ENCODE measurements at places on chromosomes 12 and 14. TPM values are rescaled to one million over a fixed set of nuclear protein-coding genes. Genes with fewer than 3 reads are reported as not detected.

Gene FERMT2
- 82.3 TPM for total RNA-seq

Gene ERO1A
- 67.3 TPM for total RNA-seq

- DNase-seq = no peak
These were observed 72.4 kb downstream of the FLRT2 start for GRCh38 chr14:85602345-85602744.

DNA sequence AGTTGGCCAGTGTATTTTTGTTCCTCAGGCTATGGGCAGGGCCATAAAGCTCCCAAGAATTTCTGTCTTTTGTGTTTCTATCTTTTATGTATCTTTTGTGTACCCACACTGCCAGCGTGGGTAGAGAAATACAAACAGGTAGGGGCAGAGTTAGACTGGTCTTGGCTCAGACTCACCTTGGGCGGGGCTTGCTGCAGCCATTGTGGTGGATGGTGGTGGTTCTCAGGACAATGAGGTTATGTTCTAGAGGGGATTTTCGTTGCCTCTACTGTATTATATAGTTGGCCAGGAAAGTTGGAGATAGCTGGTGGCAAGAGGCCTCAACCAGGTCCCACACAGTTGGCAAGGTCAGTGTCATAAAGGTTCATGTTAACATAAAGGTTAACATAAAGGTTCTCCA is 977.5 kb upstream of the LRFN5 start:
- DNase-seq = no peak

DNA sequence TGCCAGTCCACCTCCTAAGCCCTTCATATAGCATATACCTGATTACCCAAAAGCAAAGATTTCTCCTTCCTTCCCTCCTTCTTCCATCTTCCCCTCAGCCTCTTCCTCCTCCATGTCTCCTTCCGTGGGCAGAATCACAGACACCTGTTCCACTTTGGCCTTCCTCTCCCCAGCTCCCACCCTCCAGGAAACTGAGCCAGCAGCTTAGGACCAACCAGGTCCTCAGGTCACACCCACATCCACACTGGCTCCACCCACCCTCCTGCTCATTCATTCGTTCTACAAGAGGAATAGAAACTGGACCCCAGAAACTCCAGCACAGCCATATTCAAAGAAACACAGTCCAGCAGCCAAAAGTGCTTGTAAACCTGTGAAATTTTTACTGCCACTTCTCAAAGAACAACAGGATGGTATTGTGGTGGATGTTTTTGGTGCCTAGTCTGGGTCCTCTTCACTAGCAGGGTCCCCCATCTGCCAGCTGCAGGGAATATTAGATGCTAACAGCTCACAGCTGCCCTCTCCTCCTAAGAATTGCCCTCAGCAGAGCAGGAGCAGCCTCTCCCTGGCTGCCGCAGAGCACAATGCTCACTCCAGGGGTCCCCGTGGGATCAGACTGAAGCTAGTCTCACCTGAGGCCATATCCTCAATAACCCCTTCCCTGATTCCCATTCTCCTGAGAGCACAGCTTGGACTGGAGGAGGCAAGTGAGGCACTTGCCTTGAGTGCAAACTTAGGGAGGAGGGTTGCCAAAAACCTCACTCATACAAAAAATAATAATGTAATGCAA is 18.4 kb downstream of the CMKLR1 start:
- DNase-seq = no peak

GRCh38 chr14:90785876-90786450 is 30.3 kb downstream of the TTC7B start:
- peak; percentile 28 for DNase-seq

GRCh38 chr14:105938055-105938863 is 411.9 kb downstream of the TMEM121 start:
- DNase-seq = peak; percentile 25

GRCh38 chr12:126219139-126219538 is 1153.9 kb downstream of the AACS start:
- no peak for DNase-seq

DNA sequence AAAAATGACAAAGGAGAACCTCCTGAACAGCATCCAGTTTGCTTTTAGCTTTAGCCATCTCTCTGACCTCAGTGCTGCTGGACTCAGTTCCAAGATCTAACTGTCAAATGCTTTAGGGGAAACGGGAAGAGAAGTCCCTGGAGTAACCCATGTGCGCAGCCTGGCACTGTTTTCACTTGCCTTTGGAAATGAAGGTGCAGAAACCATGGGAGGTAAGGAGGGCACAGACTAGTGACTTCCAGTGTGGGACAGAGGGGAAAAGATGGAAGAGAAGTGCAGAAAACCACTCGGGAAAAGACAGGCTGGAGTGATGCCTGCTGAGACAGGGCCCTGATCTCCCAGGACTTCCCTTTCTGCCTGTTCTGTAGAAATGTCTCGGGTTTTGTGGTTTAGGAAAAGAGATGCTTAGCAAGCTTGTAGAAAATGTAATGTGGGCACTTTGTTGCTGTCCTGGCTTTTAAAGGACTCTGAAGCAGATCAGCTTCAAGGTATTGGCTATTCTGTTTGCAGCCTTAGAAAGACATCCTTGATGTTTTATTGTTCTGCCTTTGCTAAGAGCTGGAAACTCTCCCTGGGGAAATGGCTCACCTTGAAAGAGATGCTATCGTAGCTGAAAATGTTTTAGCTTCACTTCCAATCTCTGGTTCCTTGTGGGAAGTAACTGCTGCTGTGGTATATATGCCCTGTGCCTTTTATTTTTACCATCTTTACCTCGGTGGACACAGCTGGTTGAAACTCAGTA is 124.6 kb upstream of the HIF1A start:
- no peak for DNase-seq

DNA sequence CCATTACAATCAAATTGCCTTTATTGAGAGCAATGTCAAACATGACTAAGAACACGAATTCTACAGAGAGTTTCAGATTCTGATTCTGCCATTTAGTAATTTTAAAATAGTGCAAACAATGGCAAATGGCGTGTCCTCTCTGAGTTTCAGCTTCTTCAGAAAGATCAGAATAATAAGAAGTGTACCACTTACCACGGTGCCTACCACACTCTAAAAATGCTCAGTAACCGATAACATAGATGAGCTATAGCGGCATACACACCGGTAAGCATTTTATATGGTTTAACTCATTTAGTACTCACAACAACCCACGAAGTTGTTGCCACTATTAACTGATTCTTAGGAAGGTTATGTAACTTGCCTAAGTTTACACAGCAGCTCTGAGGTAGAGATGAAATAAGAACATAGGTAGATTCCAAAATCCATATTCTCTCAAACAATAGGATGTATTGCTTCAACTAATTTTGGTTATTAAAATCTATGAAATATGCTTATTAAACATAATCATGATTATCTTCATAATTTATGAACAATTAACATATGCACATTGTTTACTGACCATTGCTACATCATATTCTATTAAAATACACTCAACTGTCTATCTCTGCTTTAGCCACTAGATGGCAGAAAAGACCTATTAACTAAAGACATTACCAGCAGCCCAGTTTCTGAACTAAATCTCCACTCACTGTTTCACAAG is 38.3 kb downstream of the SLC6A15 start:
- no peak for DNase-seq

- DNase-seq = no peak
These were observed 87.4 kb upstream of the SLC38A2 start for GRCh38 chr12:46459861-46460545.

GRCh38 chr12:118866346-118866745 is 115.0 kb upstream of the SRRM4 start:
- DNase-seq = no peak
